ENCODE measurements at places on chromosomes 5 and 9. TPM values are rescaled to one million over a fixed set of nuclear protein-coding genes. Genes with fewer than 3 reads are reported as not detected.

The ADCY2 gene
- 91.4 TPM for total RNA-seq

The HIGD2A gene
- 181 TPM for total RNA-seq

The MEIKIN gene
- not detected for total RNA-seq

The NOTCH1 gene
- total RNA-seq, result 8.7 TPM

The EQTN gene
- not detected for total RNA-seq

The ANKRD34B gene
- not detected for total RNA-seq

The CCDC192 gene
- not detected for total RNA-seq

The PCDHA2 gene
- total RNA-seq, result not detected

The FST gene
- total RNA-seq, result 4.2 TPM

DNA sequence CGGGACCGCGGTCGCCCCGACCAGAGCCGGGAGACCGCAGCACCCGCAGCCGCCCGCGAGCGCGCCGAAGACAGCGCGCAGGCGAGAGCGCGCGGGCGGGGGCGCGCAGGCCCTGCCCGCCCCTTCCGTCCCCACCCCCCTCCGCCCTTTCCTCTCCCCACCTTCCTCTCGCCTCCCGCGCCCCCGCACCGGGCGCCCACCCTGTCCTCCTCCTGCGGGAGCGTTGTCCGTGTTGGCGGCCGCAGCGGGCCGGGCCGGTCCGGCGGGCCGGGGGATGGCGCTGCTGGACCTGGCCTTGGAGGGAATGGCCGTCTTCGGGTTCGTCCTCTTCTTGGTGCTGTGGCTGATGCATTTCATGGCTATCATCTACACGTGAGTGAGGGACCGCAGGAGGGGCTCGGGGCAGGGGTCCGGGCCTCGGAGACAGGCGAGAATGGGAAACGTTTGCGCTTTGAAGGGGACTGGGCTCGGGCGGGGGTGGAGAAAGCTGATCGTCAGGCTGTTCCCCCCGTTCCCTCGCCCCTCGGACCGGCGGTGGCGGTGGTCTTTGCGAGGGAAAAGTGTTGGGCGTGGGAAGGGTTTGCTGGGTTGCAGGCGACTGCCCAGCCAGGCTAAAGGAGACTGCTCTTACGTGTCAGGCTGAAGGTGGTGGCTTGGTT lies 457 bp downstream of the UGCG start:
- DNase-seq, result peak; percentile 65

- peak; percentile 74 for DNase-seq
These were observed 124.1 kb upstream of the STC2 start for GRCh38 chr5:173452119-173452905.

GRCh38 chr5:15245913-15246312 lies 254.1 kb upstream of the FBXL7 start:
- DNase-seq, result no peak

DNA sequence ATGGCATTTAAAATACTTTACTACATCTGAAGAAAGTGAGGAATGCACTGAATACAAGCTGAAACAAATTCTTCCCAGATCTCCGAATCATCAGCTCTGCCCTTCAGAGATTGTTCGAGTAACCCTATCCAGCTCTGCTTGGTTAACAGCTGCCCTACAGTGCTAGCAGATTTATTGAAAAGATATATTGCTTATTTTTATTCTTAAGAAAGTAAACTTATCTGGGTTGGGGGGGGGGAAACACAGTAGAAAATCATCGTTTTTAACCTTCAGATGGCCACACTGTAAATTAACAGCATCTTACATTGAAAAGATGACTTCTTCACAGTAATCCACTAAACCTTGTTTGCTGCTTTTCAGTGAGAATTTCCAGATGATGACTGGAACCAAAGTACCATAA lies 210.8 kb downstream of the NFIB start:
- no peak for DNase-seq

DNA sequence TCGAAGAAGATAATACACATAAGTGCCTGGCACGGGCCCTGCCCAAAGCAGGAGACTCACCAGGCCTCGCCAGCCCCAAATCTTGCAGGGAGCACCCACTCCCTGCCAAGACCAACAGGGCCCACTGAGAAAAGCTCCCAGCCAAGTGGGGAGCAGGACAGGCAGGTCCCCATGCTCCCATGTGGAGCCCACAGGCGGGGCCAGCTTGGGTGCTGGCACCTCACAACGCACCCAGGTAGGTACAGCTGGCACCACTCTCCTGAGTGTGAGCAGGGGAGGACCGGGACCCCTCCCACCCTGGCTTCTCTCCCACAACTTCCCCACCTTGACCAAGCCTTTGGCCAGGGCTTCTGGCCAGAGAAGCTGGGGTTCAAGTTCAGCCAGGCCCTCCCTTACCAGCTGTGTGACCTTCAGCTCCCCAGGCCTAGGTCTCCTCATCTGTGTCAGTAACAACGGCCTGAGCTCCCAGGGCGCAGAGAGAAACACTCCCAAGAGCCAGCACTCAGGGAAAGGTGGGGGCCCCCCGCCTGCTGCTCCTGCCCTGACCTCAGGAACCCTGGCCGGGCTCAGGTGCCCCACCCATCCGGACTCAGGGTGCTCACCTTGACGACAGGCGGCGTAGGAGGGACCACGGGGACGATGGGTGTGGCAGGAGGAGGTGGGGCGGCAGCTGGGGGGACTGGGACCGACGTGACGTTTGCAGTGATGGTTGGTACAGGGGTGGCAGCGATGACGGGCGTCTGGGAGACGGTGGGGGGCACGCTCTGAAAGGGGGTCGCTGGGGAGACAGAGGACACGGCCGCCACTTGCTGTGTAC lies 17.8 kb downstream of the BRD3 start:
- peak; percentile 5 for DNase-seq
